NCI-H1048 (cell line): ENCODE measurements at places on chromosomes 1 and 21.

GRCh38 chr1:6298530-6298929 is 37.6 kb upstream of the GPR153 start:
- DNase-seq, result no peak

DNA sequence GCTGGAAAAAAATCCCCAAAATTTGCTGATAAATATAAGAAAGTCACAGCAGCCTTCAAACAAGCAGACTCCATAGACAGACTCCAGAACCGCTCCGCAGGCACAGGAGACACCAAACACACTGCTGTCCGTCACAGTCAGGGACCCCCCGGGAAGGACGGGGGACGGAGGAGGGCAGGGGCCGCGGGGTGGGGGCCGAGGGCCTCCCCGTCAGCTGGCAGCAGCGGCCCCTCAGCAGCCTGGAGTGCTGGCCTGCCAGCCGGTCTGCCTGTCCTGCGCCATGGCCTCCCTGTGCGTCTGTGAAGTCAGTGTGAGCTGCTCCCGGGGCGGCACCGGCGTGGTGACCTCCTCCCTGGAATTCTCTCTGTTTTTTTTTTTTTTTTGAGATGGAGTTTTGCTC is 10.1 kb upstream of the C1orf159 start:
- no peak for DNase-seq

- DNase-seq, result no peak
These were observed 40.3 kb downstream of the FHAD1 start for GRCh38 chr1:15287035-15287979.

DNA sequence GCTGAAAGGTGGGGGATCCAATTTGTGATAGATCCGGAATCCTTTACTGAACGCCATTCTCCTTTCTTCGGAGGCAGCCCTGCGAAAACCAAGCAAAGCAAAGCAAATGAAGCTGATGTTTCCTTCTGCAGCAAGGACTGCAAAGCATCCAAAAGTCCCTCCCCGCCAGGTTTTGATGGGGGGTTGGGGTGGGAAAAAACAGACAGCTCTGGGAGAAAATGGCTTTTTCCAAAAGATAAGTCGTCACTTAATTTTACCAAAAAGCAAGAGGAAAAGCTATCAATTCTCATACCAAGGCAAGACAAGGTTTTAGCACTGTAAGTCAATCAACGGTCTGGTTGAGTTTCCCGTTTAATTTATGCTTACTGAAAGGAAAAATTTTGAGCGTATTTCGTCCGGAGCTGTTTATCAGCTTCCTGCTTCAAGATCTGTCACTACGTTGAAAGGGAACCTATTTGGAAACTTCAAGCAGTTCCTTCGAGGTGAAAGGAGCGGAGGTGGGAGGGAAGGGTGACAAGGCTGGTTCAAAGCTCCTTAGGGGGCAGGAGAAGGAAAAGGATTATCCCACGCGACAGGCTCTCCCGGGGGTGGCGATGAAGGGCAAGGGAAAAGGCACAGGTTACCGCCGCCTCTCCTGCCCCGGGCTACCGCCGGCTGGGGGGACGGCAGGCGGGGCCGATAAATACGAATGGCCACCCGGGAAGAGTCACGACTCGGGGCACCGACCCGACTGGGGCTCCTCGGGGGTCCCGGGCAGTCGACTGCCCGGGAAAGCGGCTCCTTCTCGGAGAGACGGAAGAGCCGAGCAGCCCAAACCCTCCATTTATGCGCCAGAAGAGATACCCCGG is 750 bp downstream of the SYNJ1 start:
- no peak for DNase-seq

DNA sequence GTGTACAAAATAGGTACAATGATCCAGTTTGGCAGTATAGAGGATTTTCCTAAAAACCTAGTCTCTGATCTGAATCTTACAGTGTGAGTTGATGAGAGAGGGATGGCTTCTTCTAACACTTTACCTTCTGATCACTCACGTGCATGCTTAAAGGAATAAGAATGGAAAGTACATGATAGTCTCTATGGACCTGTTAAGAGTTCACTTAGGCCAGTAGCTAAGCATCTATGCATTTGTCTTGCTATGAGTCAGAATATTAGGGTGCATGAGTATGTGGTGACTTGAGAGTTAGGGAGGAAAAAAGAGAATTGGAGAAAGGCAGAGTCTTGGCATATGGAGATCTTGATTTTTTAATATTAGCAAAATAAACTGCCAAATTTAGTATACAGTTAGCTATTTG is 206.3 kb downstream of the COL11A1 start:
- DNase-seq, result no peak

DNA sequence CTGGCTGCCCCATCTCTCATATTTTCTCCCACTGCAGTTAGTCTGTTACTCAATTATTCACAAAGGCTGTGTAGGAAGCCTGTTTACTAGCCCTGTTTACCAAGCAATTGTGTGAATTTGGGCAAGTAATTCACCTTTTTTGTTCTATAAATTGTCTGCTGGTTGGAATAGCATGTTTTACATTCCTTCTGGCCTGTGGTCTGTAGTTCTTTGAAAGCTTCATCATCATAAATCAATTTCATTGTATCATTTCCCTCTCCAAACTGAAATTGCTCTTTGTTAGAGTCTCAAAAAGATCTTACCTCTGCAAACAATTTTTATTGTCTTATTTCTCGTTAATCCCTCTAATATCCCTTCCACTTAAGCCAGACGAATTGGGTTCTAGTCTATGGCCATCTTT is 1059.5 kb upstream of the ADGRL4 start:
- DNase-seq, result no peak

GRCh38 chr1:203663821-203664220 is 37.2 kb downstream of the ATP2B4 start:
- no peak for DNase-seq

GRCh38 chr1:57968321-57968720 is 544.5 kb upstream of the DAB1 start:
- DNase-seq, result no peak

DNA sequence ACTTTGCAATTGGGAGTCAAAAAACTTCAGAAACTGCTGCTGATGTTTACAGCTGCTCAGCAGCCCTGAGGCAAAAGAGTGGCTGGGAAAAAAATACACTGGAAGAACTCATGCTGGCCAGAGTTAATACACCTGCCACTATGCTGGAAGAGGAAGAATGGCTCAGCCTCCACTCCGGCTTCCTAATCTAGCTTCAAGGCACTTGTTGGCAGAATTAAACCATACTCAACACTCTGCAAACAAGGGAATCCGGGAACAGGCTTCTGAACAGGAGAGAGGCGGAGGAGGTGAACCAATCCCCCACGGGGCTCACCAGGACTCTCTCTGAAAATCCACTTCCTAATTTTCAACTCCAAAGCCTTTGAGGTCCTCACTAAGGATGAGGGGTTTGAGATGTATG is 120.1 kb downstream of the CCDC185 start:
- no peak for DNase-seq

DNA sequence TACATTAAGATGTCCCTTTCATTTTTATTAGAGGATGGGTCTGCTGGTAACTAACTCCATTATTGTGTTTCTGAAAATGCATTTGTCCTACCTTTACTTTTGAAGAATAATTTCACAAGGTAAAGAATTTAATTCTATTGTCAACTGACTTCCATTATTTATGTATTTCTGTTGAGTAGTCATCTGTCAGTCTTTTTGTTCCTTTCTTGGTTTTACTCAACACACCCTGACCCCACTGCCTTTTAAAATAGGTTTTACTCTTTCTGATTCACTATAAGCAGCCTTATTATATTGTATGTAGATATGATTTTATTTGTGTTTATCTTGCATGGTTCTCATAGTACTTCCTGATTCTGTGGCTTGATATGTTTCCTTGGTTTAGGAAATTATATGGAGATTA is 237.5 kb downstream of the TGFB2 start:
- no peak for DNase-seq

DNA sequence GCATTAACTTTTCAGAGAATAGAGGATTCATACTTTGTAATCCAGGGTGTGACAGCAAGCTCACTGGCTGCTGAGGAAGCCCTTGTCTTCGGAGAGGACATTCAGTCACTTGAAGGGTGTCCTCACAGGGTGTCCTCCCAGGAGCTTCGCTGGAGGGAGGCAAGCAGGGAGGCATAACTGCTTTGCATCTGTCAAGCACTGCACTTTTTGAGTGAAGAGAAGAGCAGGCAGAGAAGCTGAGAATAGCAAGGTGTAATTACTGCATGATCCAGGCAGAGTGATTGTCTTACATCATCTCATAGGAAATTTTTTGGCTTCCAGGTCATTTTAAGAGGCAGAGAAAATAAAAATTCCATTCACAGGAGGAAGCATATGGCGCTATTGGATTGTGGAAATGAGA is 232.5 kb upstream of the ZP4 start:
- DNase-seq, result no peak

- no peak for DNase-seq
These were observed 10.7 kb downstream of the PIGR start for GRCh38 chr1:206935491-206936067.

- DNase-seq, result no peak
These were observed 44.6 kb upstream of the DNASE2B start for GRCh38 chr1:84353695-84354094.

DNA sequence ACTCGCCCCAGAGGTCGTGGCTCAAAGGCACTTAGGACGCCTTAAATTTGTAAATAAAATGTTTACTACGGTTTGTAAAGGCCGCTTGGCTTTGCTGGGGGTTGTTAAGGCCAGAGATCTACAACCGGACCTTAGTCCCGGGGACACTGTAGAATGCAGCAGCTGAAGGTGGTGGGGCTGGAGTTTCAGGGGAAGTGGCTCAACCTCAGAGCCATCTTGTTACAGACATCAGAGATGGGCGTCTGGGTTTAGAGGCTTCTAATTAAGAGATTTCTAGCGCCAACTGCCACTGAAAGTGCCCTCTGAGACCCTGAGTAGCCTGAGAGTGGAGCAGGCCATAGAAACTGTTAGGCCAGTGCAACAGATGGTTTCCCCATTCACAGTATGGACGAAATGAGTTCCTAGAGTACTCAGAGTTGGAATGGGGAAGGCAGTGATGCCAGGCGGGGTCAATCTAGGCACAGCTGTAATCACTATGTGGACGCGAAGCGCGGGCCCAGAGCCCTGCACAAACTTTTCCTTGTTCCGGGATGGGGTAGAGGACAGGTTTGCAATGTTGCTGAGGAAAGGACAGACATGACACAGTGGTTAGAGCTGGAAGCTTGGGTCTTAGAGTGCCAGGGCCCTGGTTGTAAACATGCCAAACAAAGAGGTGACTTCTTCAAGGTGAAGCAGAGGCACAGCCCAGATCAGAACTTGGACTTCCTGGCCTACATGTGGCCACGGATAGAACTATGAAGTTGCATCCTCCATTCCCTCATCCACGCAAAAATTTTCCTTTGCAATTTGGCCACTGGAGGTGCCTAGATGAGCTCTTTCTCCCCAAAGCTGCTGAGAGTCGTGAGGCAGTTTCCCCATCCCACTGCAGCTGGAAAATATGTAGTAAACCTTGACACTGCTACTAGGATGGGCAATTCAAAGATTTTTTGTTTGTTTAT is 6.0 kb downstream of the HLX start:
- no peak for DNase-seq

DNA sequence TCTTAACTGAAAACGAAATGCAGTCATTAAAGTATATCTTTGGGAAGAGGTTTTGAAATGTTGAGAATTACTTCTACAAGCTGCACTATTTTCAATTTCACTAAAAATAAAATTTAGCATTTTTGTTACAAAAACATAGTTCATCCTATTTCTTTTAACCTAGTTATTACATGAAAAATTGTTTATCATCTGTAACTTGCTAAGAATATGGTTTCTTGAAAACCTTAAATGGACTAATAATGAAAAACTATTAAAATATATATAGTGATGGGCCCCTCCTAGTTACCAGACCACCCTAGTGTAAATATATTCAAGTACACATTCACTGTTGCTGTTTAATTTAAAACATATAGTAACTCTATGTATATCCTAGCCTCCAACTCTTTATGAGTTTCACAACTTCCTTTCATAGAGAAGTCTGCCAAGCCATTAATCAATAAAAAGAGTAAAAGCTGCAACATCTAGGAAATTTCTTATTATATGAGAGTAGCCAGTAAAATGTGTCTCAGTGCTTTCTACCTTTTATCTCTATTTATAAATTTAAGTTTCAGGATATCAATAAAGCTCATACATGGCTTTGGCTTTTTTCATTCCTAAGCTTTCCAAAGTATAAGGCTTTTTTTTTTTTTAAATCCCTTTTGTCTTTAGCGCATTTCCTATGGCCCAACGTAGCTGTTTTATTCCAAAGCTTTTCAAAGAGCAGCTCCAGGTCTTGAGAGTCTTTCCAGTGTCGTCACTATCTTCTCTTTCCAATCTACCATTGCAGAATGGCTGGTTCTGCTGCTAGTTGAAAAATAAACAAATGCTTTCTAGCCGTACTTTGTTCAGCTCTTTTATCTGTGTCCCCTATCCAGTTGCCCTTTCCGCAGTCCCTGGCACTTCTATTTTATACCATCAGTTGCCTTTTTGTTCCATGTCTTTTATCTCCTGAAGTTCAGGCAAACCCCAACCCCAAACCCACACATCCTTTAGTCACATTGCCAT is 6.5 kb downstream of the IRF2BP2 start:
- no peak for DNase-seq

- no peak for DNase-seq
These were observed 165.1 kb upstream of the SNX7 start for GRCh38 chr1:98496256-98496995.

DNA sequence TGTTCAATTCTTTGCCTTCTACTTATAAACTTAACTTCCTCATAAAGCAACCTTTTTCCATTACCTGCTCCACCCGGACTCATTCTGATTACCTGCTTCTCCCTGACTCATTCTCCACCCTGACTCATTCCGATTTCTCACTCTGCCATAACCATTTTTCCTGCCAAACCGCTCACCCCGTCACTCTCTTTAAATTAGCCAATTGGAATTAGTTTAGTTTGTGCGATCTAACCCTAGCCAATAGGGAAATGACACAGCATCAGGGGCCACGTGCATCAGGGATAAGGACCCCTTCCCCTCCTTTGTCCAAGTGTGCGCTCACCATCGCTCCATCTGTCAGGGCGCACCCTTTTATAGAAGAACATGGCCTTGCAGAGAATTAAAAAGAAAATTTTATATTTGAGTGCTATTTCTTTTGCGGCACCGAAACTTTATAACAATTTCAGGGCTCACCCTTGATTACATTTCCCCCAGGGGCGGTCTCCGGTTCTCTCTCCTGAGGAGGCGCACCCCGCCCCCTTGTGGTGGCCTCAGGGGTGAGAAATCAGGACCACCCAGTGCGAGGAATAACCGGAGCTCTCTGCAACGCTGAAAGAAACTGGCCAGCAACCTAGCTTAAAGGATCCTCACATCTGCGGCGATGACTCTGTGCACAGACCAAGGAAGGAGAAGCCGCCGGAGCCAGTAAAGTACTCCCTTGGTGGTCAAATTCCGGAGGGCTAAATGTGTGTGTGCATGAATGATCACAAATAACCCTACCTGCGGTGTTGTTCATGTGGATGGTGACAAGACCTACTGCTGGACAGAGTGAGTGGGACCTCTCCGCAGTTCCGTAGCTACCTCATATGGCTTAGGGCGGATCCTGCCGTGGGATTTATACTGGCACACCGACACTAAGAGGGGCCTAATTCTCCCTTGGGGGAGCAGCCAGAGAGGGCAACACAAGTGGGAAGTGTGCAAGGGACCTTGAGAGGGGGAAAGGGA is 30.3 kb upstream of the CBR3 start:
- no peak for DNase-seq

GRCh38 chr1:243495442-243496186 is 239.8 kb downstream of the SDCCAG8 start:
- no peak for DNase-seq
